ENCODE measurements at places on chromosomes 4 and X. TPM values are rescaled to one million over a fixed set of nuclear protein-coding genes. Genes with fewer than 3 reads are reported as not detected.

TCEAL5 gene
- total RNA-seq: not detected

UGT2B17 gene
- total RNA-seq: not detected

BMP3 gene
- 0.33 TPM for total RNA-seq

FGF5 gene
- 4.4 TPM for total RNA-seq

GPRIN3 gene
- 0.41 TPM for total RNA-seq

MED12 gene
- 25.3 TPM for total RNA-seq

WDR17 gene
- 3.7 TPM for total RNA-seq

GRCh38 chrX:111520506-111520905 is 9.1 kb downstream of the SERTM2 start:
- DNase-seq: no peak

DNA sequence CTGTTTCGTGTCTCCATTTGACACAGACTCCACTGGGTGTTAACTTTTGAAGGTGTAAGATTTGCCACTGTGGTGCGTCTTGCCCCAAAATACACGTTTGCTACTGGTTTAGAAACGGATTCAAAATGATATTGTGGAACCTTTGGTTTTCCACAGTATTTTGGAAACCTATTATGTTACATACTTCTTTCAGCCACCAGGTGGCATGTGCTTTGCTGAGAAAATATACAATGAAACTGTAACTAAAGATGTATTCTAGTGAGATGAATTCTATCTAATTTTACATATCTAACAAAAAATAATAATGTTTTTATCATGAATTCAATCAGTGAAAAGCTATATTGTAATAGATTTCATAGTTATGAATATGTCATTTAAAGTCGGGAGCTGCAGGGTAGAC is 28.4 kb upstream of the SLITRK4 start:
- DNase-seq: no peak

DNA sequence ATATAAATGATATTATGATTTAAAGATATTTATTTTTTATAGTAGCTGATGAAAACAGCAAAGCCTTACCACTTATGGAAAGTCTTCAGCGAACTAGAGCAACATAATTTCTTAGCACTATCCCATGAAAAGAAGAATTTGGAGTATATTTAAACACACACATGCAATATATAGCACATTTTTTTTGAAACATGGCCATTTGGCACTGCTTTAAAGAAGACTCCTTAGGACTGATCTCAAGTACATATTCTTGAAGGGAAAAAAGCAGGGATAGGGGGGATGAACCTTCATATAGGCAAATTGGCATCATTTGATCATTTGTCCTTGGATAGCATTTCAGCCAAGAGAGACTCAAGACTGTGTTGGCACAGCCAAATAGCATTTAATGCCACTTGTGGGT is 193.3 kb downstream of the ANKRD50 start:
- DNase-seq: no peak

GRCh38 chr4:148787831-148788477 is 345.7 kb upstream of the NR3C2 start:
- peak; percentile 56 for DNase-seq

DNA sequence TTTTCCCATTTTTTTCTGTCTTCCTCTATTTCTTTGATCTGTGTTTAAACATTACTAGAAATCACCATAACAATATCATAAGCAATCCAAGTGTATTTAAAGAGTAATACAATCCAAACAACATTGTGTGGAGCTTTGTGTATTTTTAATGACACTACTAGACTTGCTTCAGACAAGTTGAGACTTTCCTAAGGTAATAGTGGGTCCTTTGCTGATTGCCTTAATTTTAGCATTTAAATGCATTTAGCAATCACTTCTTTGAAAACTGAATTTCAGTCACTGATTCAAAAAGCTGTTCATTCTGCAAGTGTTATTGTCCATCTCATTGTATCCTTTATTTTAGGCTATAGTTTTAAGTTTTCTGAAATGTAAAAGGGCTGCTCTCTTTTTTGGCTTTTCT is 804.8 kb downstream of the ADGRL3 start:
- DNase-seq: no peak

- no peak for DNase-seq
Measured at GRCh38 chr4:58809366-58809765, 1699.2 kb upstream of the IGFBP7 start.

- DNase-seq: no peak
Measured at GRCh38 chr4:55608591-55608990, 16.5 kb upstream of the PDCL2 start.

- DNase-seq: peak; percentile 7
Measured at GRCh38 chr4:17324386-17324830, 187.5 kb downstream of the QDPR start.

GRCh38 chr4:83490876-83491450 is 6.1 kb upstream of the ABRAXAS1 start:
- DNase-seq: no peak

DNA sequence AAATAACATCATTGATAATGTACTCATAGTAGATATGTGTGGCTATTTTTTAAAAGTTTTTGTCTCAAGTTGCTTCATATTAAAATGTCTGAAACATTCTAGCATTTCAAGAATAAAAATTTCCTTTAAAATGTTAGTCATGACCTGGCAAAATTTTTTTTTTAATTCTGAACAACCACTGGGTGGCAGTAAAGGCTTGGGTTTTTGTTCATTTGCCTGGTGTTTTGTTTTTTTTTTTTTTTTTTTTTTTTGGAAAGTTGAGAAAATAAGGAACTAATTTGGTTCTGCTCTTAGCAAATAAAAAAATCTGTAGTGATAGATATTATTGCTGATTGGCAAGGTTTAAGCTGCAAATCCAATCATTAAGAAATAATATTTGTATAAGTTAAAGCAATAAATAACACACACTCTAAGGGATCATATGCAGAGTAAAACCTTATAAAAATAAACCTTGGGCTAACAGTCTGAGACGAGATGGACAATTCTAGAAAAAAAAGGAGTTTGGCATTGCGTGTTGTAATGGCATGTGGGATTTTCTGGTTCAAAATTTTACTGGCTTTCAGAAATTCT is 81.4 kb downstream of the CEP44 start:
- no peak for DNase-seq

DNA sequence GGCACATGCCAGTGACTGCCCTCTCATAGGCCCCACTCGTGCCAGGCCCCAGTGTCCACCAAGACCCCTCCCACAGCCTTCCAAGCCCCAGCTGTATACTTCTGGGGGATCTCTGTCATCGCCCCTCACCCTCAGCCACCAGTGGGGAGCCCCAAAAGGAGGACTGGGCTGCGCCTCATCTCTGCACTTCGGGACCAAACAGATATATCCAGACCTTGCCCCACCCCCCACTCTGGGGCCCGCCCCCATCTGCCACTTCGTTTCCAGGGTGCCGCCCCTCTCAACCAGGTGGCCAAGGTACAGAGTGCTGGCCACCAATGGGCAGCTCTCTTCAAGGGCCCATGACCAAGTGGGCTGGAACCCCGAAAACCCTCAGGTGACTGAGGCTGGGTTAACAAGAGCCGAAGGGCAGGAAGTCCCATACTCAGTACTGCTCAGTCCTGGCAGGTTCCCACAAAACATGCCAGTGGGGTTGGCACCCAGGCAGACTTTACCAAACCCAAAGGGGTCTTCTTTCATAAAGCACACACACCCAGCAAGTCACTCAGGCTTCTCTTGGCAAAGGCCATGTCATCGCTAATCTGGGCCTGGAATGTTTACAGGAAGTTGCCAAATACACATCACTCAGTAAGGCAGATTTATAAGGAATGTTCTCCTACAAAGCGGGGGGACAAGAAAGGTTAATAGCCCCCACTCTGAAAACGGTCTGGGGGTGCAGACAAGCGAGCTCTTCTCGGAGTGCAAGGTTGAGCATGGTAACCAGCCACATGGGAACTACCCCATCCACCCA is 4.4 kb downstream of the ZFYVE28 start:
- DNase-seq: no peak

GRCh38 chrX:20718592-20719380 is 452.1 kb upstream of the RPS6KA3 start:
- no peak for DNase-seq

- no peak for DNase-seq
Measured at GRCh38 chr4:80452055-80452454, 116.5 kb downstream of the CFAP299 start.

- no peak for DNase-seq
Measured at GRCh38 chr4:113977526-113977855, 2.0 kb downstream of the ARSJ start.

Data from kidney epithelial cell (primary cell).